ENCODE measurements at places on chromosomes 5 and 9.

GRCh38 chr9:37566716-37567115 lies 9.5 kb downstream of the FBXO10 start:
- DNase-seq, result no peak

- DNase-seq, result no peak
Observed at GRCh38 chr5:14497311-14497710, 84.3 kb upstream of the OTULINL start.

DNA sequence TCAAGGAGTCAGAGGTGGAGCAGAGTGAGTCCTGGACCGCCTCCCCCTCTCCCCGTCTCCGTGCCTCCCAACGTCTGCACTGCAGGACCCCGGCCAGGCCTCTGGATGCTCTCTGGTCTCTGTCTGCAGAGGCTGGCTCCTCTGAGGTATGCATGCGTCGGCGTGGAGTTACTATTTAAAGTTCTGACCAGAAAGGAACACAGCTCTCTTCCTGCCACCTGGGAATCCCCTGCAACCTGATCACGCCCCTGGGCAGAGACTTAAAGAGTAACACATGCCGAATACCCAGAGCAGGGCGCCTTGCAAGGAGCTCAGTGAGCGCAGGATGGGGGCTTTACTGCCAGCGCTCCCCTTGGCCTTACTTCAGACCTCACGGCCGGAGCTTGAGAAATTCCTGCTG lies 16.0 kb downstream of the ANXA6 start:
- peak; percentile 39 for DNase-seq

DNA sequence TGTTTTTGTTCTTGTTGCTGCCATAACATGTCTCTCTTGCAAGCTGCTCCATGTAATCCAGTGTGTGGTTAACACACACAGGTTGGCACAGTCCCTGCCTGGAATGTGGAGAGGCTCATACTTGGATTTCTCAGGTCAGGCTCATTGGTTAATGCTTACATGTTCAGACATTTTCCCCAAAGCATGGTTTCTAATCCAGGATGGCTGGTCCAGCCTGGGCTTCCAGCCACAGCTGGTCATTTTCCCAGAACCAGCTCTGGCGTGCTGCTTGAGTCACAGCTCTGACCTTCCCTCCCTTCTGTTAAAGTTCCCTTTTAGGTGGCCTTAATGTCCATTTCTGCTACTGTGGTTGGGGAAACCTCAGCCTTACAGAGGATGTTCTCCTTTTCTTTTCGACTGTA lies 294.3 kb downstream of the TAF11L14 start:
- DNase-seq, result no peak

DNA sequence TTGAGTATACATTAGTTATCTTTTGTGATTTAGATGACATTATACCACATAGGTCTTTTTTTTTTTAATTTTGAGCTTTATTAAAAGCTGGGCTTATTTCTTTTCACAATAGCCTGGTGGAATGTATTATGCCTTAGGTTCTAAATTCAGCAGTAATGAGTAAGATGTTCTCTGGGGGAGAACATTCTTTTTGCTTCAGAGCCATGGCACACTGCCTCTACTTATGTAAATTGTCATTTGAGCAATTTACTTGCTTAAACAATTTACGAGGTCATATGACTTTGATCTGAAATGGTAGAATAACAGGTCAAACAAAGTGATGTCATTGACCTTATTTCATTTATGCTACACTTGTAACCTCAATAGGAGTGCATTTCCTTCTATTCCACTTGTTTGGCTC lies 154.2 kb downstream of the FOCAD start:
- peak; percentile 1 for DNase-seq

GRCh38 chr9:114364134-114365041 lies 23.4 kb downstream of the AKNA start:
- peak; percentile 97 for DNase-seq

DNA sequence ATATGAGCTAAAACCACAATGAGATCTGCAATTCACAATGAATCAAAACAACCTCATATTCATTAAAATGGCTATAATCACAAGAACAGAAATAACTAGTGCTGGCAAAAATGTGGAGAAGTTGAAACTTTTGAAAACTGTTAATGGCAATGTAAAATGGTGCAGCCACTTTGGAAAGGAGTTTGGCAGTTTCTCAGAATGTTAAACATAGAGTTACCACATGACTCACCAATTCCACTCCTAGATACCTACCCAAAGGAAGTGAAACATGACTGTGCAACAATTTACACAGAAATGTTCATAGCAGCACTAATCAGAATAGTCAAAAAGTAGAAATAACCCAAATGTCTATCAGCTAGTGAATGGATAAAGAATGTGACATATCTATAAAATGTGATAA lies 862.2 kb downstream of the DTWD2 start:
- peak; percentile 30 for DNase-seq

GRCh38 chr5:1294206-1294834 lies 548 bp downstream of the TERT start:
- no peak for DNase-seq

DNA sequence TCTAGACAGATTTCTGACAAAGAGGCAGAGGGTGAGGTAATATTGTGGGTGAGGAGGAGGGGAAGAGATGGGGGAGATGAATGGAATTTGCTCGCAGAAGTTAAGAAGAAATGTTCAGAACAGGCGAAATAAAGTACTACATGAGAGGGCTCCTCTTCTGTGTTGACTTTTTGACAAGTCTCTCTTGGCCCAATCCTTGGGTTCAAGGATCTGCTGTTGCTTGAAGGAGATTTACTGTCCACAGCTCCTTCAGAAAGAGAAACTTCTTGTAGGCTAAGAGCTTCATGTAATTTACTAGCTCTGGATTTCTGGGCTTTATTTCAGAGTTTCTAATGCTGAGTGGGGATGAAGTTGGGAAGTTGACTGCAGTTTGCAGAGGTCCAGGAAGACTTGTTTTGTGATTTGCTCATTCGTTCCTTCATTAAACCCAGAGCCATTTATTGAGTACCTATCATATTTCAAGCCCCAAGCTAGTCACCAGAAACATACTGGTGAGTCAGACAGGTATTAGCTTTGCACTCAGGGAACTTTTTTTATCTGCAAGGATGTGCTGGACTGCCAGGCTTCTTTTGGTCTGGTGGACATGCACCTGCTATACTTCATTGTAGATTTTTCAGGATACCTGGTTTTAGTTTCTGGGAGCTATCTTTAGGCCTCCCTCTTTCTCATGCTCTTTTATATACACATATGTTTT lies 402.9 kb upstream of the CLINT1 start:
- no peak for DNase-seq

GRCh38 chr9:136059321-136059791 lies 35.7 kb downstream of the NACC2 start:
- no peak for DNase-seq

DNA sequence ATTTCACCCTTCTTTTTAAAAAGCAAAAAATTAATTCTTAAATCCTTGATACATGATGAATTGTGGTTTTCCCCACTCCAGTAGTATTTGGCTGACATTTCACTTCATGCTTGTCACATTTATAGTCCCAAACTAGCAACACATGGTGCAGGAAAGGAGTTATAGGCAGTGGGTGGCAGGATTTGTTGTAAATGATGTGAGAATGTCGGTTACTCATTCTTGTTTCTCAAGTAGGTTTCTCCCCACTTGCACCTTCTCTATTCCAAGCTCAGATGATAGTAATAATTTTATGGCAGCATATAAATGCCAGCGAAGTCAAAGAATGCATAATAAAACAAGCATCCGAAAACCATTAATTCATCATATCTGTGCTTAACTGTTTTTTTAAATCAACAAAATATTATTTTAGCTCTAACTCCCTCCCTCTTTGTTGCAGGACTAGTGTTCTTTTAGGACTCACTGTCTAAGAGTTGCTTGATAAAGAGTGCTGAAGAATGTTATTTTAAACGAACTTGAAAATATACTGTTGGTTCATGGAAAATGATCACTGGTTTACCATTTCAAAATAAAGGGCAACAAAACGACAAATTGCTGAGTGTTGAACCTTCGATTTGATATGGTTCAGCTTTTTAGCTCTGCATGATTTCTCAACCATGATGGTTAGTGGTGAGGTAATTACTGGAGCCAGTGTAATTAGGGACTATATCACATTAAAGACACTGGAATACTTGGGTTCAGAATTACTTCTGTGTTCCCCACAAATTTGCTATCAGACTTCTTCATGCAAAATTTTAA lies 88.1 kb upstream of the ADAMTSL1 start:
- DNase-seq, result no peak

Measured in kidney tubule cell (primary cell).